Activated naive CD8-positive, alpha-beta T cell treated with anti-CD3 and anti-CD28 coated beads, Interleukin-2, amount 50 U/mL, for 16 hours (primary cell): ENCODE measurements at places on chromosomes 1 and 21.

GRCh38 chr1:61642475-61643232 is 82.3 kb downstream of the TM2D1 start:
- no peak for DNase-seq

DNA sequence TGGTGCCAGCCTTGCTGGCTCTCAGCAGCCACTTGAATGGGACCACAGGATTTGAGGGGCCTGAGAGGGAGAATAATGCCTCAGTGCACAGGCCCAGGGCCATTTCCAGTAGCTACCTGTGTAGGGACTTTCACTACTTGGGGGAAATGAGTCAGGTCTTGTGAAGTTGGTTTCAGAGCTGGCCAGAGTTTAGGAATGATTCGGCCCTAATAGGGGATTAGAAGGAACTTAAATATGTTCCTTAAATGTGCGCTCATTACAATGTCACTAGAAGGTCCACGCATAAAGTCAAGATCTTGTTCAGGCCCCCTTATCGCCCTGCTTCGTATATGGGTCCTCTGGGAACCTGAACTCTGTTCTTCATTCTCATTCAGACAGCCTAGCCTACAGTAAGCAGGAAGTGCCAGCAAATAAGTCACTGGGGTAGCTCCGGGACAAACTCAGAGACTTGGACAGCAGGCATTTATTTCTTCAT is 5.6 kb upstream of the AKR1A1 start:
- DNase-seq = no peak

GRCh38 chr21:44049606-44050005 is 37.5 kb downstream of the TRAPPC10 start:
- no peak for DNase-seq

- DNase-seq = no peak
Measured at GRCh38 chr1:219666242-219666641, 53.3 kb upstream of the ZC3H11B start.

DNA sequence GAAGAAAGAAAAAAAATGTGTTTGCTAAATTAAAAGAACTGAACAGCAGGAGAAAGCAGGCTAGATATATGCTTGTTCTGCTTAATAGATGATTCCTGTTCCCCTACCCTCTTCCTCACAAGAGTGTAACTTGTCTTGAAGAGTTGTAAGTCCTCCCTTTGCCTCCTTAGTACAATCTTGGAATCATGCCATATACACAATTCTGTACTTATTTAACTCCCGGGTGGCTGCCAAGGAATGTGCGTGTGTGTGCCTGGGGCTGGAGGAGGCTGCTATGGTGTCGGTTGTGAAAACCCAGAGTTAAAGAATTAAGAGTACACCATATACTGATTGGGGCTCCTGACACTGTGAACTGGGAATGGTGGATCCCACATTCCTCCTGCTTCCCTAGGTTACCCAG is 194.2 kb downstream of the SIPA1L2 start:
- DNase-seq = no peak

GRCh38 chr1:198491028-198491427 is 49.5 kb downstream of the ATP6V1G3 start:
- DNase-seq = no peak

DNA sequence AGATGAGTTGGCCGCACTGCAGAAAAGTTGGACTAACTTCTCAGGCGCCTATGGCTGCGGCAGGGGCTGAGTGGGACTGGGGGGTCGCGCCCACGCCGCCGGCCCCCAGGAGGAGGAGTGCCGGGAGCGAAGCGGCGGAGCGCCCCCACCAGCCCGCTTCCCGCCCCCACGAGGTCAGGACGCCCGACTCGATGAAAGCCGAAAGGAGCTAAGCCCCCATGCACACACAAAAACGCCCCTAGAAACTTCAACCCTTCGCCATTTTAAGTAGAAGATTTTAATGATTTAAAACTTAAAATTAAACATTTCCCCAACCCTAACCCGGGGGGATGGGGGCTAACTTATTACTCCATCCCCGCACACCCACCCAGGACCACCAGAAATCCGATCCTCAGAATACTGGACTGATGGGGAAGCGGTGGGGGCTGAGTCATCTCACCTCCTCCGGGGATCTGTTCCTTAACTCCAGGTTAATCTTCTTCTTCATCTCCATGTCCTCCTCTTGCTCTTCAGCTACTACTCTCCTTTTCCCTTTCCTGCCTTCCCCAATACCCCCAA is 539 bp downstream of the ANP32E start:
- no peak for DNase-seq

- DNase-seq = no peak
Measured at GRCh38 chr1:27602462-27603308, 1.3 kb downstream of the AHDC1 start.

DNA sequence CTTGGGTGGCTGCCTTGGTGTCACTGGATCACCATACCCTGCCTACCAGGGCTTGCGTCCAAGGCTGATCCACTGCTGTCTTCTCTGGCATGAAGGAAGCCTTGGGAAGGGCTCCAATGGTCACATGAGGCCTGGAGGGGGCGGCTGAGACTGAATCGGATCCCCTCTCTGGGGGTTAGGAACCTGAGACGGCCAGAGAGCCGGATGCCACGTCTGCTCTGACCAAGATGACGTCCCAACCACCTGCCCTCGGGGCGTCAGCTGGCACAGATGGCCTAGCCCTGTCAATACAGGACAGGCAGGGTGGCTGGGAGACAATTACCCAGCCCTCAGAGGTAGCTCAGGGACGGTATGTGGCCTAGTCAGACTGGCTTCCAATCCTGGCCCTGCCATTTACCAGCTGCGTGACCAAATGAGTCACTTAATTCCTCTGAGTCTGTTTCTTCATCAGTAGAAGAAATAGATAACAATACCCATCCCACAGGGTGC is 5.4 kb downstream of the TRIM62 start:
- no peak for DNase-seq

GRCh38 chr1:112626193-112626592 is 6.6 kb downstream of the CAPZA1 start:
- DNase-seq = no peak

GRCh38 chr21:42858957-42859890 is 20.1 kb downstream of the WDR4 start:
- DNase-seq = no peak

- no peak for DNase-seq
Measured at GRCh38 chr1:215031392-215031791, 51.1 kb upstream of the KCNK2 start.

DNA sequence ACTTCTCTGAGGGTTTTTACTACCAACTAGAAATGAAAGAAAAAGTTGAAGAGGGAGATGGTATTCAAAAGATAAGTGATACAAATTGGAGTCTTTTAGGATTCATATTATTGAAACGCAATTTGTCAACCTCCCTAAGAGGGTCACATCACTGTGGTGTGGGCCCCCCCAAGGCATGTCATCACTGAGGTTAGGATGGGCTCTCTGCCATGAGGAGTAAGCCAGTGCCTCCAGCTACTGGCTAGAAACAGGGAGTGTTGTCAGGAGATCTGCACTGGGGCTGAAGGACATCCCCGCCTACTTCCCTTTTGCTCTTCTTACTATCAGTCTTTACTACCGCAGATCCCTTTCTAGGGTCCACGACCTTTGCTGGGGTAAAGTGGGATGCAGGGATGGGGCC is 25.9 kb downstream of the ITSN1 start:
- DNase-seq = no peak

DNA sequence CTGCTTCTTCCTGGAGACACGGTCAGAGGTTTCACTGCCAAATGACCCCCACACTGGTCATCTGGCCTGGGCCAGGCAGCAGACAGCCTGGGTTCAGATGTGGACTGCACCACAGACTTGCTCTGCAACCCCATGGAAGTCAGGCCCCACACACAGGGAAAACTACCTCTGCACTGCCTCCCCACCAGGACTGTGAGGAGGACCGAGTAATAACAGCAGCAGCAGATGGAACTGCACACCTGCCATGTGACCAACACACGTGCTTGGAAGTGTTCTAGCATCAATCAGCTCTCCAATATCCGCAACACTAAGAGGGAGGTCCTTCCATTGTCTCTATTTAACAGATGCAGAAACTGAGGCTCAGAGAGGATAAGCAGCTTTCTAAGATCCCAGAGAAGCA is 51.4 kb downstream of the SLC9A1 start:
- DNase-seq = no peak
